Hematopoietic multipotent progenitor cell (in vitro differentiated cells): ENCODE measurements at places on chromosomes 7 and 10. TPM values are rescaled to one million over a fixed set of nuclear protein-coding genes. Genes with fewer than 3 reads are reported as not detected.

Gene CCL26
- total RNA-seq = not detected

DNA sequence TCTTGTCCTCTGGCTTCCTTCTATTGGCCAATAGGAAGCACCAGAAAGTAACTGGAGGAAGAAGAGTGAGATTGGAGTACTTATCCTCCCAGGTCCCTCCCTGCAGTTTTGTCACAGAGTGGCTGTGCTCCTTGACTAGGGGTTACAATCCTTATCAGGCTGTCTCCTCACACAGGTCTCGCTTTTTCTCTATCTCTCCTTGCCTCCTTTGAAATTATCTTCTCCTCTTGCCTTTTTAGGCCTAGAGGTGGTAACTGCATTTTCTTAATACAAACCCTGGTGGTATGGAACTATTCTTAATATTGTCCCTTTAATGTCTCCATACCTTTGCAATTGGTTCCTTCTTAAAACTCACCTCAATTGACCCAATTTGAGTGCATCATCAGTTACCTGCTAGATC, 2.7 kb downstream of the PRSS37 start:
- DNase-seq = no peak

Gene FEZF1
- not detected for total RNA-seq

DNA sequence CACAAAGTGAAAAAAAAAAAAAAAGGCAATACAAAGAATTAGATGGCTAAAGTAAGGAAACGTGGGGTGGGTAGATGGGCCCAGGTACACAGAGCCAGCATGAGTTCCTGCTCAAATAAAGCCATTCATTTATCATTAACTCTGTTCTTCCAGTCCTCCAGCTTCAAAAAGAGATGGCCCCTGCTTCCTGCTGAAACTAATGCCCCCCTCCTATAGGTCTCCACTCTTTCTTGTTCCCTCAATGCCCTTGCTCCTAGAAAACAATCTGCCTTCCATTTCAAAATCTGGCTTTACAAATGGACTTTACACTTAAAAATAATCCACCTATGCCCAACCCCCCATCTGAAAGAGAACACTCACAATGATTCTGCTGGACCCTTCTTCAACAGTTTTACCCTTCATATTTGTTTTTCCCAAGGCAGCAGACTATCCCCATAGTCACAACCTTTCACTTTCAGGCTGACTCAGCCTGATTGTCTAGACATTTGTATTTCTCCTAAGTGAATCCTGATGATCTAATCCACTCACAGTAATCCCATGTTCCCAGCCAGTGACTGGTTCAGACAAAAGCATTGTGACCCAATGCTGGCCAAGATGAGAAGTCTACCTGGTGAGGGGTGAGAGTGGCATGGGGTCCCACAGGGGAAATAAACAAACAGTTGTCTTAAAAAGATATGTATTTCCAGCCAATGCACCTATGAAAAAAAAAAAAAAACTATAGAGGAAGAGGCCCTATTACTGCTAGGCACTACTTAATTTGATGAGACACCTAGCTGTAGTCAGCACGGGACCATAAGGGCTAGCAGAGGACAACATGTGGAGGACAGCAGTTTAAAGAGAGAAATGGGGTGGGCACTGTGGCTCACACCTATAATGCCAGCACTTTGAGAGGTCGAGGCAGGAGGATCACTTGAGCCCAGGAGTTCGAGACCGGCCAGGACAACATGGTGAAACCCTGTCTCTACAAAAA, 74.6 kb upstream of the GRID1 start:
- no peak for DNase-seq

Gene ADCYAP1R1
- not detected for total RNA-seq

Gene GALNT17
- total RNA-seq = not detected

Gene GSTO2
- 5.7 TPM for total RNA-seq

DNA sequence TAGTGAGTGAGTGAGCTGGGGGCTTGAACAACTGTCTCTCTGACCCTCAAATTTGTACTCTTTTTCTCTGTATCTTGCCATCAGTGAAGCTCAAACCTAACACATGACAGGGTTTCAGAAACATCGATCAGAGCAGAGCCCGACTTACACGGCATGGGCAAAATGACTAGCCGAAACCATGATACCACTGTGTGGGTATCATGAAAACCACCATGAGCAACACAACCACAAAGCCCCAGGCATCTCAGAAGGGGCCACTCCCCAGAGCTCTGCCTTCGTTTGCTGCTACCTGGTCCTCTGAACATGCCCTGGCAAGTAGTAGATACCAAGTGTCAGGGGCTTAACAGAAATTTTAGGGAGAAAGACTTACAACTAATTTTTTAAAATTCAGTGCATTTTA, 308.5 kb downstream of the WDR11 start:
- no peak for DNase-seq

- no peak for DNase-seq
Observed at GRCh38 chr7:137345799-137346449, 2.4 kb upstream of the PTN start.

Gene CNNM2
- 21.8 TPM for total RNA-seq

- DNase-seq = no peak
Observed at GRCh38 chr7:42167206-42167605, 69.8 kb downstream of the GLI3 start.

Gene IMPDH1
- total RNA-seq = 57.9 TPM

Gene NRP1
- total RNA-seq = under 0.01 TPM

DNA sequence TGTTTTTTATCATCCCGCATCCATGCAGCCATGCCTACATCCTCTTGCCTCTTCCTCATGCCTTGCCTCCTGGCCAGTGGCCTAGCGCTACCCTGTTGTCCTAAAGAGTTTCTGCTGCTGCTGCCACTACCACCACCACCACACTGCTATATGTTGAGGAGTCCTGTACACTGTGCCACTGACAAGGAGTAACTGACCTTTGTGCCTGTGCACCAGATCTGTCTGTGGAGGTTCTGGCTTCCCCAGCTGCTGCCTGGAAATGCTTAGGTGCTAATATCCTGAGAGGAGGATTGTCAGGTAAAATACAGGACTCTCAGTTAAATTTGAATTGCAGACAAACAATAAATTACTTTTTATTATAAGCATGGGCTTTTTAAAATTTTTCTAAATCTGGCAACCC, 7.0 kb upstream of the CFAP69 start:
- DNase-seq = no peak

- DNase-seq = no peak
Observed at GRCh38 chr10:96352582-96352981, 6.2 kb downstream of the OPALIN start.

Gene CPSF4
- total RNA-seq = 41.5 TPM
